ENCODE measurements at places on chromosomes 4 and X. TPM values are rescaled to one million over a fixed set of nuclear protein-coding genes. Genes with fewer than 3 reads are reported as not detected.

The COQ2 gene
- 19.9 TPM for total RNA-seq

The MAGEE2 gene
- not detected for total RNA-seq

The RS1 gene
- total RNA-seq, result not detected

The MAP7D2 gene
- 0.13 TPM for total RNA-seq

The SOX3 gene
- not detected for total RNA-seq

The JCHAIN gene
- 6.4 TPM for total RNA-seq

The SSX4B gene
- total RNA-seq, result not detected

The PRRG1 gene
- 20.5 TPM for total RNA-seq

The SLC2A9 gene
- total RNA-seq, result 5.6 TPM

The MAGEC3 gene
- not detected for total RNA-seq

The MAGEA9 gene
- not detected for total RNA-seq

The FATE1 gene
- total RNA-seq, result not detected

The ARAP2 gene
- 7.3 TPM for total RNA-seq

The TLR10 gene
- not detected for total RNA-seq

The XAGE1A gene
- total RNA-seq, result not detected

The CT47B1 gene
- not detected for total RNA-seq

The HMGN5 gene
- 2.6 TPM for total RNA-seq

The SERTM2 gene
- not detected for total RNA-seq

The FSTL5 gene
- total RNA-seq, result not detected

The NCAPG gene
- 14.5 TPM for total RNA-seq

The TENM3 gene
- 1.1 TPM for total RNA-seq

The ART3 gene
- total RNA-seq, result not detected

The SYP gene
- total RNA-seq, result 0.39 TPM

The CT83 gene
- total RNA-seq, result not detected

The CLCN5 gene
- total RNA-seq, result 8.5 TPM
